Dermis microvascular lymphatic vessel endothelial cell (primary cell): ENCODE measurements at places on chromosomes 6 and 20. TPM values are rescaled to one million over a fixed set of nuclear protein-coding genes. Genes with fewer than 3 reads are reported as not detected.

Gene RAET1L
- not detected in 2 replicates for total RNA-seq

DNA sequence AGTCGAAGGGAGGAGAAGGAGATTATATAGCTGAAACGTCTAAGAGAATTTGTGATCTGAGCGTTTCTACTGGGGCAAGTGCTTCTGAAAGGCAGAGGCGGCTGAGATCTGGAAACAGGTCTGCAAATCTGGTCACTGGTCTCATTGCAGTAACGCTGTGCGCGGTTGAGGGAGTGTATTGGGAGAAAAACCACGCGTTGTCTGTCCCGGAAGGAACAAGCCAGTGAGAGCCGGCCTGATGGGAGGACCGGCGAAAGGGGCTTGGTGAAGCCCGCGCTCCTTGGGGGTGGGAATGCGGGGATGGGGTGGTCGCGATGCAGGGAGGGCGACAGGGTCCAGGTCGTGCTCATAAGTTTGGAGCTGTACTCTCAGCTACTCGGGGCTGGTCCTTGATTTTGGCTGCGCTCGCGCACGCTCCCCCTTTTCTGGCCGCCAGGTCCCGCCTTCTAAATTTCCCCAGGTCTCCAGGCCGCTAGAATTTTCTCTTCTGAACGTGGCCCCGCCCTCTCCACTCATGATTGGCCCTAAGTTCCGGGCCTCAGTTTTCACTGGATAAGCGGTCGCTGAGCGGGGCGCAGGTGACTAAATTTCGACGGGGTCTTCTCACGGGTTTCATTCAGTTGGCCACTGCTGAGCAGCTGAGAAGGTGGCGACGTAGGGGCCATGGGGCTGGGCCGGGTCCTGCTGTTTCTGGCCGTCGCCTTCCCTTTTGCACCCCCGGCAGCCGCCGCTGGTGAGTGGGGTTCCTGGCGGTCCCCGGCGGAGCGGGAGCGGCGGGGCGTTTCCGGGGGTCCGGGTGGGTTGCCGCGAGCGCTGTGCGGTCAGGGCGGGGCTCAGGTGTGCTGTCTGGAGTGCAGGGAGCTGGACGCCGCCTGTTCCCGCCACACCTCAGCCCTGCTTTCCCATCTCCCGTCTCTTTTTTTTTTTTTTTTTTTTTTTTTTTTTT is at the start of gene MICB:
Gene MICB, plus strand, starts transcription at position 615 of the 946 bp plus-strand sequence. Its CDS starts 49 bp downstream, at position 664.
- peak; percentile 54 for DNase-seq

Gene ZNF184
- total RNA-seq = 4.4 and 4.7 TPM in 2 replicates

DNA sequence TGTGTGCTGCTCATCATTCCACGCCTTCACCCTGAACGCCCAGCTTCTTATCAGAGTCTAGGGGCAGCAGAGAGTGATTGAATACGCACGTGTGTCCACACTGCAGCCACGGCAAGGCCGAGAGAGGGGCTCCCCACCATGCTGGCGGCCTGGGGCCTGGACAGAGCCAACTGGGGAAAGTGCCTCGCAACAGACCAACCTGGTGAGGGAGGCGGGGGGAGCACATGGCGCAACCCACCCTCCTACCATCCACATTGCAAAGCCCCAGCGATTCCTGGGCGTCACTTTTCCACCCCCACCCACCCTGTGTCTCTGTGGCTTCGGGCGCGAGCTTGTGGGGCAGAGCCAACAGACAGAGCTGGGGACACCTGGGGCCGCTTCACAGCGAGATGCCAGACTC is 66.4 kb upstream of the DUSP22 start:
- DNase-seq = no peak

DNA sequence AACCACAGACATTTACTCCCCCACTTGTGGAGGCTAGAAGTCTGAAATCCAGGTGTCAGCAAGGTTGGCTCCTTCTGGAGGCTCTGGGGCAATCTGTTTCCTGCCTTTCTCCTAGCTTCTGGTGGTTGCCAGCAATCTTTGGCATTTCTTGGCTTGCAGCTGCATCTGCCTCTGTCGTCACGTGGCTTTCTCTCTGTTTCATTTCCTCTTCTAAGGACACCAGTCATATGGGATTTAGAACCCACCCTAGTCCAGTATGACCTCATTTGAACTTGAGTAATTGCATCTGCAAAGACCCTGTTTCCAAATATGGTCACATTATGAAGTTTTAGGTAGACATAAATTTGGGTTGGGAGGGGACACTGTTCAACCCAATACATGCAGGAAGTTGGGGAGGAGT is 56.2 kb upstream of the EPB41L1 start:
- peak; percentile 82 for DNase-seq

GRCh38 chr6:4817551-4817950 is 41.3 kb downstream of the CDYL start:
- no peak for DNase-seq

Gene PSORS1C1
- 3.7 and 3.8 TPM in 2 replicates for total RNA-seq

GRCh38 chr20:49132995-49133478 is 55.1 kb downstream of the STAU1 start:
- DNase-seq = peak; percentile 63

Gene STMND1
- total RNA-seq = not detected in 2 replicates

DNA sequence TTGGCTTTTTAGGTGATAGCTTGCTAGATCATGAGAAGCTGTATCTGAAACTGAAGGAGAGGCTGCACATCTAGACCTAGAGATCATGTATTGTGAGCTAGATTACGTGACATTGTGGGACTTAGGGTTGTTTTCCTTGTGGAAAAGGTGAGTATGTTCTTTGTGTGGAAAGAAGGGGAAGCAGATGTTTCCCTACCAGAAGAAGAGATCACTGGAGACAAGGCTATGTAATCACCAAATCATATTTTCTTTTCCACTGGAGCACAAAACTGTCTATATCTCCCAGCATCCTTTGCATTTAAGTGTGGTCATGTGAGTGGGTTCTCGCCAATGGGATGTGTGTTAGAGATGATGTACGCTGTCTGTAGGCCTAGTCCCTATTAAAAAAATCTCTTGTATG is 7.0 kb upstream of the EPB41L2 start:
- peak; percentile 75 for DNase-seq

Gene NOTCH4
- total RNA-seq = 11.9 and 13.3 TPM in 2 replicates

Gene PTGIS
- 0.13 and 0.25 TPM in 2 replicates for total RNA-seq

DNA sequence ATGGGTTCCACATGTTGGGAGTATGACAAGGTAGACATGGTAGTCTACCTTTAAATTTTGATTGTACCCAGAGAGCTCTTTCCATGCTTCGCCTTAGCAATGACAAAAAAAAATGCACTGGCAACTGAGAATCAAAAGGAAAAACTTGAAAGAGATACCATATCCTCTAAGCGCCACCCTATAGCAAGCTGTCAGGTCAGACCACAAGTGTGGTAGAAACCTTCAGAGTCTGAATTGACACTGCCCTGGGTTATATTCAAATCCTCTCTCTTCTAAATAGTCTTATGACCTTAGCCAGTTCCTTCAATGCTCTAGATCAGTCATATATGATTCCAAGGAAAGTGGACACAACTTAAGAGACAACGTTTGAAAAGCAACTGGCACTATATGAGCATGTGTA is 45.6 kb upstream of the SMLR1 start:
- no peak for DNase-seq

Gene TUBB1
- total RNA-seq = under 0.01 TPM in 1 of 2 replicates, not detected in the other

DNA sequence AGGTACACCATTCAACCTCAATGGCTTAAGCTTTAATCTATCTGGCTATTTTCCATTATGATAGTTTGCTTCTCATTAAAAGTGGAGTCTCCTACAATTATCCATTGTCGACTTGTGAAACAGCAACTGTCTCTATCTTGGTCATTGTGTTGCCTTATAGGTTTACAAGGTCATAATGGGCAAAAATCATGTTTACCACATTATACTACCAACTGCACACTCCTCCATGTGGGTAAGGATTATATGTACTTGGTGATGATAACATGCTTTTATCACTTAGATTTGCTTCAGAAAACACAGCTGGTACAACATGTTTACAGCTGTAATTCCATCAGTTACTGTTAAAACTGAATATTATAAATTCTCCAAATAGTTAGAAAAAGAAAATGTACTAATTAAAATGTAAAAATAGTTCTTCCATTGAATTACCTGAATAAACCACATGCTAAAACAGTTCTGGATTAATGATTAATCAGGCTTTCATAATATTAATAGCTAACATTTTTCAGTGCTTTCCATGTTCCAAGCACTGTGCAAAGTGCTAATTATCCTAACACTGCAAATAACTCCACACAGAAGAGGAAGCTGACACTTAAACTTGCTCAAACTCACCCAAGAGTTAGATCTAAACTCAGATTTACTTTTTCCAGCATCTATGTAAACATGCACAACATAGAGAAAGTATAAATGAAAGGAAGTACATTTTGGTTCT is 96.7 kb downstream of the OGFRL1 start:
- DNase-seq = no peak

DNA sequence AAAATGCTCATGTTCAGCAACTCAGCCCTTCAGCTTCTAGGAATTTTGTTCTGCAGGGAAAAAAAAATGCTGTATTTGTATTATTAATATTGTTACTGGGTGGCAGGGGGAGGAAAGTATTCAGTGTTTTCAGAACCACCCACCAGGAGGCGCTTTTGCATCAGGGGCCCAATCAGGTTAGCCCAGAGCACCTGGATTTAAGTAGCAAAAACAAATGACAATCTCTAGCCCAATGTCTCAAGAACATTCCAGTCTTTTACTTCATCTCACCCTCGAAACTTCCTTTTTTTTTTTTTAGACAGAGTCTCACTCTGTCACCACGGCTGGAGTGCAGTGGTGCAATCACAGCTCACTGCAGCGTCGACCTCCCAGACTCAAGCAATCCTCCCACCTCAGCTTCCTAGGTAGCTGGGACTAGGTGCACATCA is 635 bp upstream of the C20orf203 start:
- peak; percentile 66 for DNase-seq

Gene CFAP206
- 0.13 TPM in 2 replicates for total RNA-seq

GRCh38 chr6:39208223-39208739 is 21.0 kb downstream of the KCNK5 start:
- DNase-seq = no peak

Gene CLPSL1
- not detected in 2 replicates for total RNA-seq
